ENCODE measurements at places on chromosomes 12 and 14. TPM values are rescaled to one million over a fixed set of nuclear protein-coding genes. Genes with fewer than 3 reads are reported as not detected.

DNA sequence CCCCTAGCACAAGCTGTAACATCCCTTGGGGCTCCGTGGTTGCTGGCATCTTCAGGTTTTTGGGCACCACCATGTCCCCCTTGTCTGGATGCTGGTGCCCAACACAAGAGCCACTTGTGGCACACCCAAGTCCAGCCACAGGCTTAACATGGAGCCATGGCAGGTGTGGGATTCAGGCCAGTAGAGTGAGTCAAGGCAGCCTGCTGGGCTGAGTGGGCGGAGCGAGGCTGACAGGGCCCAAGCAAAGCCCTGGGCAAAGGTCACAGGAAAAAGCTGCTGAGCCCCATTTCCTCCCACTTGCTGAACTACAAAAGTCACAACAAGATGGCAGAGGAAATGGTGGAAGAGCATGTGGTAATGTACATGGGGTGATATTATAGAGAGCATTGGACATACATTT lies 950.7 kb upstream of the FLRT2 start:
- no peak overlapping the region for H3K4me3 ChIP-seq
- peak; percentile 17 for DNase-seq
- H3K4me1 ChIP-seq: no peaks in the 10 kb centered on the region

DNA sequence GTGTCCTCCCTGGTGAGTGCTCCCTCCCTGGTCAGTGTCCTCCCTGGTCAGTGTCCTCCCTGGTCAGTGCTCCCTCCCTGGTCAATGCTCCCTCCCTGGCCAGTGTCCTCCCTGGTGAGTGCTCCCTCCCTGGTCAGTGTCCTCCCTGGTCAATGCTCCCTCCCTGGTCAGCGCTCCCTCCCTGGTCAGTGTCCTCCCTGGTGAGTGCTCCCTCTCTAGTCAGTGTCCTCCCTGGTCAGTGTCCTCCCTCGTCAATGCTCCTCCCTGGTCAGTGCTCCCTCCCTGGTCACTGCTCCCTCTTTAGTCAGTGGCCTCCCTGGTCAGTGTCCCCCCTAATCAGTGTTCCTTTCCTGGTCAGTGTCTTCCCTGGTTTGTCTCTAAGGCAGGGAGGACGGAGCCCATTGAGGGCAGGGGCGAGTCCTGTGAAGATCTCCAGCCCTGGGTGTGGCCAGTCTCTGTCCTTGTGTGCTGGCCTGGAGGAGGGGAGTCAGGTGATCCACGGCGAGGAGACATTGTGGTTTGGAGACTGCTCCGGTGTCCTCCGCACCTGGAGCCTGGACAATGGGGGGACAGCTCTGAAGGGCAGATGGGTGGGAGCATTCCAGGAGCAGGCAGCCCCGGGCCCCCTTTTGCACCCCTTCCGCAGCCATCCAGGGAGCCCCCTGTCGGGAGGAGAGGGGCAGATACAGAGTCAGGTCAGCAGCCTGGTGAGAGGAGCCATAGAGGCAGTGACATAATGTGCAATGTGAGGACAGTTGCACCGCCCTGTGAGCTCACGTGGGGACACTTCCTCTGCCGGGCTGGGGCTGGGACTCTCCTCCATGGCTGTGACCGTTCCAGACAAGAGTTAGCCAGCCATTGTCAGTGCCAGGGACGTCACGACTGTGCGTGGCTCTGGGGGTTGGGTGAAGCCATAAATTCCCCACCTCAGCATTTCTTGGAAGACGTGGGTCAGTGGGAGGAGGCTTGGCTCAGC lies 93.4 kb downstream of the ADGRD1 start:
- H3K36me3 ChIP-seq: no peaks in the 10 kb centered on the region
- no peaks in the 10 kb centered on the region for H3K27me3 ChIP-seq
- H3K27ac ChIP-seq: no peak overlapping the region
- H3K4me1 ChIP-seq: no peaks in the 10 kb centered on the region

- no peak for DNase-seq
- peaks cover 6% of the 10 kb centered on the region for H3K4me1 ChIP-seq
- H3K27me3 ChIP-seq: no peaks in the 10 kb centered on the region
- H3K36me3 ChIP-seq: no peaks in the 10 kb centered on the region
- no peak overlapping the region for H3K27ac ChIP-seq
These were observed 19.4 kb upstream of the EVL start for GRCh38 chr14:100045642-100046344.

- peaks cover 13% of the 10 kb centered on the region for H3K4me1 ChIP-seq
- no peak overlapping the region for H3K27ac ChIP-seq
- no peaks in the 10 kb centered on the region for H3K36me3 ChIP-seq
- H3K4me3 ChIP-seq: no peak overlapping the region
- H3K27me3 ChIP-seq: no peaks in the 10 kb centered on the region
- DNase-seq: no peak
These were observed 15.3 kb upstream of the KRT80 start for GRCh38 chr12:52207106-52207505.

DNA sequence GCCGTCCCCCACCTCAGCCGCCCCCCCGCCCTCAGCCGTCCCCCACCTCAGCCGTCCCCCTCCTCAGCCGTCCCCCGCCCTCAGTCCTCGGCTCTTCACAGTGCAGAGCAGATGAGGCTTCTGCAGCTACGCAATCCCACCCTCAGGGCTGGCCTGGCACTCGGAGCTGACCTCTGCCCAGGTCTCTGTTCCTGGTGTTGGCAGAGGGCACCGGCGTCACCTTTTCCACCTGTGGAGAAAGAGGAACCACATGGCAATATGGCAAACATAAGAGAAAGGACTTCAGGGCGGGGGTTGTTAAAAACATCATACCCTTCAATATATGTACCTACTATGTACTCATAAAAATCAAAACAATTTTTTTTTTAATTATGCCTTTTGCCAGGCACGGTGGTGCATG lies 45.8 kb downstream of the MLXIP start:
- no peak for DNase-seq
- H3K27ac ChIP-seq: no peak overlapping the region
- H3K4me1 ChIP-seq: no peaks in the 10 kb centered on the region
- H3K27me3 ChIP-seq: no peaks in the 10 kb centered on the region

GRCh38 chr12:40055228-40055579 lies 50.7 kb downstream of the SLC2A13 start:
- no peak overlapping the region for H3K4me3 ChIP-seq
- no peaks in the 10 kb centered on the region for H3K36me3 ChIP-seq
- DNase-seq: no peak
- peaks cover 5% of the 10 kb centered on the region for H3K4me1 ChIP-seq
- H3K27me3 ChIP-seq: no peaks in the 10 kb centered on the region

DNA sequence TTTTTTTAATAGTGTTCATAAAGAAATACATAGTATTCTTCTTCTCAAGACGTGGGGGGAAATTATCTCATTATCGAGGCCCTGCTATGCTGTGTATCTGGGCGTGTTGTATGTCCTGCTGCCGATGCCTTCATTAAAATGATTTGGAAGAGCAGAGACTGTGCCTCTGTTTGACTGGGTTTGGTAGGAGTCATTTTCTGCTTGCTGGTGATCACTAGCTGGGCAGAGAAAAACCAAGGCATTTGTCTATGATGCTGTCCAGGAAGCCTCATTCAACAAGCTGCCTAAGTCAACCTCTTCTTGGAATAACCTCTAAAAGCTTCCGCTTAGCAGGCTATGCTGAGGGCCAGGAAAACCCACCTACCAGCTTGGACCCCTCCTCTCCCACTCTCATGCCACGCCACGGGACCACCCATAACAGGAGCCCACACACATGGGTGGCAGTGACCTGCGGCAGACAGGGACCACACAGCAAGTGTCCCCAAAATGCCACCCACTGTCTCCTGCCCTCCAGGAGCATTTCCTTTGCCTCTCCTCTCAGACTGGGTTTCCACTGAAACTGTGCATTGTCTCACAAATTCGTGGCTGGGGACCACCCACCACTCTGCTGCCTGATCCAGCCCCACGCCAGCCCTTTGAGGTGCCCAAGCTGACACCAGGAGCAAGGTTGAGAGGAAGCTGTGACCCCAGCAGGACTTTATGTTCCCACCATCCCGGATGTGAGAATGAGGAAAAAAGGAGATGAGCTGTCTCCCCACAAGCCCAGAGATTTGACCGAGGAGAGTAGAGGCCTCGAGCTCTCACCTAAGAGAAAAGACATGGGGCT lies 36.8 kb downstream of the DAD1 start:
- no peak overlapping the region for H3K27ac ChIP-seq
- H3K36me3 ChIP-seq: no peaks in the 10 kb centered on the region
- no peak for DNase-seq
- peaks cover 24% of the 10 kb centered on the region for H3K4me1 ChIP-seq

- no peaks in the 10 kb centered on the region for H3K27me3 ChIP-seq
- H3K4me1 ChIP-seq: no peaks in the 10 kb centered on the region
- no peaks in the 10 kb centered on the region for H3K36me3 ChIP-seq
- no peak overlapping the region for H3K27ac ChIP-seq
- DNase-seq: no peak
- H3K4me3 ChIP-seq: no peak overlapping the region
These were observed 24.1 kb downstream of the ANKRD13A start for GRCh38 chr12:110023059-110023980.

GRCh38 chr12:50926415-50926814 lies 25.9 kb upstream of the HIGD1C start:
- no peak for DNase-seq
- peak overlapping the region; percentile 42 for H3K27ac ChIP-seq
- H3K36me3 ChIP-seq: no peaks in the 10 kb centered on the region
- H3K27me3 ChIP-seq: no peaks in the 10 kb centered on the region

DNA sequence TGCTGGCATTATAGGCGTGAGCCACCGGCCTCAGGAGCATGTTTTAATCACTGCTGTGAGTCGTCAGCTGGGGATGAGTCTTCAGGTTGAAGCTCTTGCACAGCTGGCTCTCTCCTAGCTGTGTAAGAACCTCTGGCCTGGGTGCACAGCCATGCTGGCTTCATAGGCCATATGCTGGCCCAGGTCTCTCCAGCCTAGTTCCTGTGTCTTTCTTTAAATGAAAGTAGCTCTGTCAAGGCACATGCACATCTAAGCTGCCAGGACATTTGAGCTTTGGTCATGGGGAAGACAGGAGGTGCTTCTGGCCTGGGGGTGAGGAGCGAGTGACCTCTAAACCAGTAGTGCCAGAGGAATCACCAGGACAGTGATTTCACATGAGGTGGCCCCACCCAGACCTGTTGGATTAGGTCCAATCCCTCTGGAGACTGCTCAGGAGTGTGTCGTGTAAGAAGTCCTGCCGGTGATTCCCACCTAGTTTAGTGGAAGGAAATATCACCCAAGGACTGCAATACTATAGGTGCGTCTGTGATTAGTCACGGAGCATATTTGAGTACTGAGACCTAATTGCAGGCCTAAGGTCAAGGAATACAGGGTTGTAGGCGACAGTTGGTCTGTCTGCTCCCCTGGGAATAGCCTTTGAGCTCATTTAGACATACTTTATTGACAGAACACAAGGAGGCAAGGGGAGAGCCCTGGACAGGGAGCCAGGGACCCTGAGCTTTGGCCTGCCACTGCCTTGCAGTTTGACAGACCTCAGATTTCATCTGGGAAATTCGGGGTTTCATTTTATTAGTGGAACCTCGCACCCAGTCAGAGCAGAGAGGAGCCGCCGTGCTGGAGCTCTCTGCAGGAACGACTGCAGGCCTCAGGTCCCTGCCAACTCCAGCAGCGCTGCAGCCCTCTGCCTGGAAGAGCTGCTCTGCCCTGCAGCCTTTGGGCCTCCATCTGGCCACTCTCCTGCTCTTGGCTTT lies 67.0 kb downstream of the ANKRD9 start:
- H3K4me1 ChIP-seq: peaks cover 20% of the 10 kb centered on the region
- no peaks in the 10 kb centered on the region for H3K36me3 ChIP-seq
- peak overlapping the region; percentile 95 for H3K27ac ChIP-seq
- H3K4me3 ChIP-seq: no peak overlapping the region
- no peaks in the 10 kb centered on the region for H3K27me3 ChIP-seq

GRCh38 chr14:84657911-84658310 lies 872.0 kb upstream of the FLRT2 start:
- no peak for DNase-seq
- H3K27me3 ChIP-seq: no peaks in the 10 kb centered on the region
- no peak overlapping the region for H3K4me3 ChIP-seq
- H3K4me1 ChIP-seq: no peaks in the 10 kb centered on the region
- H3K36me3 ChIP-seq: no peaks in the 10 kb centered on the region

- H3K4me3 ChIP-seq: no peak overlapping the region
- no peaks in the 10 kb centered on the region for H3K36me3 ChIP-seq
- DNase-seq: no peak
- no peaks in the 10 kb centered on the region for H3K4me1 ChIP-seq
- no peak overlapping the region for H3K27ac ChIP-seq
- H3K27me3 ChIP-seq: no peaks in the 10 kb centered on the region
These were observed 24.3 kb downstream of the PPP1CC start for GRCh38 chr12:110718222-110718908.

DNA sequence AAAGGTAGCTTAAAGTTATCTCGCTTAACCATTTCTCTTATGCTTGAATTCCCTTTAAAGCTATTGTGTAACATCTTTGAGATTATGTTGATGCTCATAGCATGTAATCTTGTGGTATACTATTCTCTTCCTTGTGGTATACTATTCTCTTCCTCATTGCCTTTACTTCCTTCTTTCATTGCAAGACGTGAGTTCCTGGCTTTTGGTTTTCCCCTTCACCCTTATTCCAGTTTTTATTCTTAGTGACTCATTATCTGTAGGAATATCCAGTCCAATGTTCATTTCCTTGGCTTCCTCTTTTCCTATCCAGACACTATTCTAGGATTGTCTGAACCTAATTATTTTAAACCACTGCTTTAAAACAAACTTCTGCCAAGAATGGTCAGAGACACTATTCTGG lies 564.0 kb downstream of the CCER1 start:
- no peak for DNase-seq
- no peaks in the 10 kb centered on the region for H3K27me3 ChIP-seq
- no peak overlapping the region for H3K27ac ChIP-seq
- no peaks in the 10 kb centered on the region for H3K4me1 ChIP-seq
- no peak overlapping the region for H3K4me3 ChIP-seq

DNA sequence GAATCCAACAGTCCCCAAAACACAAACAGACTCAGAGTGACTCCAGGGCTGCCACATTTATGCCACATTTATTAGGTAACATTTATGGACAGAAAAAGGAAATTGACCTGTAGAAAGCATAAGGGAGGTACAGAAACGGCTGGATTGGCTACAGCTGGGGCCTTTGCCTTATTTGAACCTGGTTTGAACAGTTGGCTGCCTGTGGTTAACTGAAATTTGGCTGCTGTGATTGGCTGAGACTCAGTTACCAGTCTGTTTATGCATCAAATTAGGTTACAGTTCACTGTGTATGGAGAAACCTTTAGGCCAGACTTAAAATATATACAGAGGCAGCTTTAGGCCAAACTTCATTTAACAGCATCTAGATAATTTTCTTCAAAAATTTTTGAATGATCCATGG lies 27.8 kb upstream of the PCNX1 start:
- no peaks in the 10 kb centered on the region for H3K36me3 ChIP-seq
- no peak overlapping the region for H3K27ac ChIP-seq
- no peak for DNase-seq
- no peaks in the 10 kb centered on the region for H3K4me1 ChIP-seq

- H3K4me1 ChIP-seq: no peaks in the 10 kb centered on the region
- no peaks in the 10 kb centered on the region for H3K36me3 ChIP-seq
- no peaks in the 10 kb centered on the region for H3K27me3 ChIP-seq
- DNase-seq: no peak
- no peak overlapping the region for H3K27ac ChIP-seq
- no peak overlapping the region for H3K4me3 ChIP-seq
These were observed 287.5 kb upstream of the MGAT4C start for GRCh38 chr12:86543716-86544115.

- H3K27ac ChIP-seq: no peak overlapping the region
- H3K4me1 ChIP-seq: no peaks in the 10 kb centered on the region
- H3K36me3 ChIP-seq: no peaks in the 10 kb centered on the region
- no peak for DNase-seq
These were observed 454.1 kb downstream of the ATP23 start for GRCh38 chr12:58395470-58395869.

Gene ZDHHC22
- total RNA-seq: 0.04 TPM

Gene TMEM63C
- total RNA-seq: 5.1 TPM

All from hepatocyte (in vitro differentiated cells).